ENCODE measurements at places on chromosomes 13 and 19.

DNA sequence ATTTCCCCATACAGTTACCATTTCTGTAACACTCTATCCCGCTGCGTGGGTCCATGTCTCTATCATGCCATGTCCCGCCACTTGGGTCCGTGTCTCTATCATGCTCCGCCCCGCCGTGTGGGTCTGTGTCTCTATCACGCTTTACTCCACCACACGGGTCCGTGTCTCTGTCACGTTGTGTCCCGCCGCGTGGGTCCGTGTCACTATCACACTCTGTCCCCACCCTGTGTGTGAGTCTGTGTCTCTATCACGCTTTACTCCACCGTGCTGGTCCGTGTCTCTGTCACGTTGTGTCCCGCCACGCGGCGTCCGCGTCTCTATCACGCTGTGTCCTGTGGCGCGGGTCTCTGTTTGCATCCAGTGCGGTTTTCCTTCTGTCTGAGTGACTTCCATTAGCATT is 11.6 kb downstream of the ADPRHL1 start:
- no peak for DNase-seq

DNA sequence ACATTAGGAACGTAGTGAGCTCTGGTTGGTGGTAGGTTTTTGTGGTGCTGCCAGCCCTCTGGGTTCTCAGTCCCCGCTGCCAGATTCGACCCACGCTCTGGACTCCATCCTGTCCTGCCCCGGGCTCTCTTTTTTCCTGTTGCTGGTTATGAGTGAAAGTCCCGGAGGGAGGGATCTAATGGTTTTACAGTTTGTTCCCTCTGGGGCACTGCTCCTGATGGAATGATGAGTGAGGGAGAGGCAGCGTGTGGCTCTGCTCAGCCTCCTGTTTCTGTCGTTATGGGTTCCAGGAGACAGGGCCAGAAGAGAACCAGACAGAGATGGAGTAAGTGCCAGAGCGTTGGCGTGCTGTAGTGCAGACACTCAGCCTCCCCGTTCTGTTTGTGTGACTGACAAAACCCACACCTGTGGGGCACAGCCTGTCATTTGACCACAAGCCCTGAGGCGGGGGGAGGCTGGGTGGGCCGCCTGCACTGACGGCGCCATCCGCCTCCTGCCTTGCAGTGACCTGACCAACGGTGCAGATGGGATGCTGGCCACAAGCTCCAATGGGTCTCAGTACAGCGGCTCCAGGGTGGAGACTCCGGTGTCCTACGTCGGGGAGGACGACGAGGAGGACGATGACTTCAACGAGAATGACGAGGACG is 18.3 kb downstream of the ATP4B start:
- no peak for DNase-seq

DNA sequence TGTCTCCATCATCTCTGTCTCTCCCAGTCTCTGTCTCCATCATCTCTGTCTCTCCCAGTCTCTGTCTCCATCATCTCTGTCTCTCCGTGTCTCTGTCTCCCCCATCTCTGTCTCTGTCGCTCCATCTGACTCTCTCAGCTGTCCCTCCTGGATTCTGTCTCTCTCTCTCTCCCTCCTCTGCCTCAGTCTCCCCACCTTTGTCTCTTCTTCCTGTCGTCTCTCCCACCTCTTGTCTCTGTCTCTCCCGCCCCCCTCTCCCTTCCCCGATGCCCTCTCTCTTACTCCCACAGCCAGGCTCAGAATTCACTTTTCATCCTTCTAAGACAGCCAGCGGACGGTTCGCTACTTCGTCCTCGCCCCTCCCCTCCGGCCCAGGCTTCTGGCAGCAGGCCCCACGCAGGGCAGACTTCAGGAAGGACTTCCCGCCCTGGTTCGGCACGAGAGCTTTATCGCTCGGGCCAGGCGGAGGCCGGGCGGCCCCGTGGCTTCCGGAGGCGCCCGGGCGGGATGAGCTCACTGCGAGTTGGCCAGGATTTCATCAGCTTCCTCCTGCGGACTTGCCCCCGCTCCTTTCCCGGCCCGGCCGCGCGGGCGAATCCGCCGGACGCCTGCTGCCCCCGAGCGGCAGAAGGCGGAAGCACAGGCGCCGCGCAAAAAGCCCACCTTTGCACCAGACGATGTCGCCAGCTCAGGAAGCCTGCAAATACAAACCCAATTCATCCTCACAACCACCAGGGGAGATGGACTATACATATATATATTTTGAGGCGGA is 12.4 kb upstream of the CCDC9 start:
- peak; percentile 92 for DNase-seq

DNA sequence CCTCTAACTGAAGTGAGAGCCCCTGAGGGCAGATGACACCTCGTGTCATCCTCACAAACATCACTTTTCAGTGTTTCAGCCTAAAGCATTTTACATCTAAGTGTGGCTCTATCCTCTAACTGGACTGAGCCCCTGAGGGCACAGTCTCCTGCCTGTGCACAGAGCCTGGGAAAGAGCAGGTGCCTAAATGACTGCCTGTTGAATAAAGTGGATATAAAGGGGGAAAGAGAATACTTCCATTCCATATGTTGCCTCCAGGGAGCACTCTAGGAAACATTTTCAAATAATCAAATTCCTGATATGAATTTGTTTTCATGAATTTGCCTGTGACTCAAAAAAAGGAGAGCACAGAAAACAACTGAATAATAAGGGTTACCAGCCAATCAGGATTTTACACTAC is 32.2 kb downstream of the CNMD start:
- no peak for DNase-seq

DNA sequence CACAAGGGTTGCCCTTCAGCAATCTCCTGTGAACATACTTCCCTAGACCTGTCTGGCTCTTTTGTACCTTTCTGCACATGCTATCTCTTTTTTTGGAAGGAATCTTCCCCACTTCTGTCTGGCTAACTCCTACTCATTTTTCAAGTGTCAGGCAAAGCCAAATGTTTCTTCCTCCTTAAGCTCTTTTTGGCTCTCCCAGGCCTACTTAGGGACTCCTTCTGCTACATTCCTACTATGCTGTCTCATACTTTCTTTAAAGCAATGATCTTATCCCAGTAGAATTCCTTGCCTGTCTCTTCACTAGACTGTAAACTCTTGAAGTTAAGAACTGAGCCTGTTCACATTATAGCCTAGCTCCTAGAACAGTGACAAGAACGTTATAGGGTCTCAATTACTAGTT is 114.9 kb upstream of the WASF3 start:
- DNase-seq: peak; percentile 43

- no peak for DNase-seq
Measured at GRCh38 chr13:110448677-110449076, 112.8 kb downstream of the RAB20 start.

- peak; percentile 53 for DNase-seq
Measured at GRCh38 chr19:41223431-41224234, 4.6 kb downstream of the AXL start.

GRCh38 chr19:19740755-19741154 is 7.8 kb upstream of the ZNF14 start:
- no peak for DNase-seq

GRCh38 chr13:49516467-49516866 is 20.7 kb downstream of the PHF11 start:
- DNase-seq: no peak

DNA sequence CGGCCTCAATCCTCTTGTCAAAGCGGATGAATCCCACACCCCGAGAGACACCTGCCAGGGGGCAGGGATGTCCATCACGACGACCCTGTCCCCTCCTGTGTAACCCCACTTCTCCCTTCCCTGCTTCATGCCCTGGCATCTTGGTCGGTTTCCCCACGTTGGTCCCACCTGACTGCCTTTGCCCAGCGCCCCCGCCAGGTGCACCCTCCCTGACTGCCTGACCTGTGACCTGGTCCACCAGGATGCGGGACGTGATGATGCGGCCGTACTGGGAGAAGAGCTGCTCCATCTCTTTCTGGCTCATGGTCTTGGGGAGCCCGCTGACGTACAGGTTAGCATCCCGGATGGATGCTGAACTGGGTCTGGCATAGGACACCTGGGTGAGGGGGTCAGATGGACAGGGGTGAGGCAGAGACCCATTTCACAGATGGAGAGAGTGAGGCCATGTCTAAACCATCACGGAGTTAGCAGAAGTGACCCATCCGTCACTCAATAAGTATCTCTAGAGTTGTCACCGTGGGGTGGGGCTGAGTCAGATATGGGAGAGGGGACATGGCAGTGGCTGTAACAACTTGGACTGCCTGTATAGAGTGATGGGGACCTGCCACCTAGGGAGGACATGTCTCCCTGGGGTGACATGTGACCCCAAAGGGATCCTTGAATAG is 22.5 kb downstream of the ELAVL3 start:
- DNase-seq: no peak

DNA sequence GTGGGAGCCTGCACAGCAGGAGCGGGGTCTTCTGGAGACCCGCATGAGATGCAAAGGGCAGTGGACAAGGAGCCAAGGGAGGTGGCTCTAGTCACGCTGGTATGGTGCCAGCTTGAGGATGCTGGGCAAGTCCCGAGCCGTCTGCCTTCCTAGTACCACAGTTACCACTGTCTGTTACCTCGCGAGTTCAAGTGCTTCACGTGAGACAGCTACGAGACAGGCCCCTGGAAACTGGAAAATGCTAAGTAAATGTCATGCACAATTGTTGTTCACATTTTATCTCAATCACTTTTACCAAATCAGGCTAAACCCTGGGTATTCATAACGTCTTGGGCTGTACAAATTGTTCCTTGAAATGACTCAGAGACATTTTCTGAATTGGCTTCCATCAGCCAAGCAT is 155.7 kb downstream of the TNFRSF19 start:
- DNase-seq: no peak

GRCh38 chr19:10831987-10832938 is 3.7 kb downstream of the TMED1 start:
- DNase-seq: no peak

GRCh38 chr13:33152389-33152788 is 133.2 kb downstream of the STARD13 start:
- DNase-seq: no peak

- DNase-seq: no peak
Measured at GRCh38 chr13:105602956-105603670, 932.3 kb downstream of the EFNB2 start.

DNA sequence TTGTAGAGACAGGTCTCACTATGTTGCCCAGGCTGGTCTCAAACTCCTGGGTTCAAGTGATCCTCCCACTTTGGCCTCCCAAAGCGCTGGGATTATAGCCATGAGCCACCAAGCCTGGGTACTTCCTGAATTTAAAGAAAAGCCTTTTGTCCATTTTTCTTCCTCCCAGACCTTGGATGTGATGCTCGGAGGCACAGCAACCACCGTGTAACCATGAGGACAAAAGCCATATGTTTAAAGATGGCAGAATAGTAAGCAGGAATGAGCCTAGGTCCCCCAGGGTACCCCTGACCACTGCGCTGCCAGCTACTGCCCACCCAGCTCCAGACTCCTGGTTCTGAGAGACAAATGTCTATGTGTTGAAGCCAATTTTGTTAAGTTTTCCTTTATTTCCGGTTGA is 31.1 kb downstream of the ZC3H4 start:
- DNase-seq: no peak

GRCh38 chr19:1136201-1136600 is 32.4 kb downstream of the GPX4 start:
- DNase-seq: no peak

DNA sequence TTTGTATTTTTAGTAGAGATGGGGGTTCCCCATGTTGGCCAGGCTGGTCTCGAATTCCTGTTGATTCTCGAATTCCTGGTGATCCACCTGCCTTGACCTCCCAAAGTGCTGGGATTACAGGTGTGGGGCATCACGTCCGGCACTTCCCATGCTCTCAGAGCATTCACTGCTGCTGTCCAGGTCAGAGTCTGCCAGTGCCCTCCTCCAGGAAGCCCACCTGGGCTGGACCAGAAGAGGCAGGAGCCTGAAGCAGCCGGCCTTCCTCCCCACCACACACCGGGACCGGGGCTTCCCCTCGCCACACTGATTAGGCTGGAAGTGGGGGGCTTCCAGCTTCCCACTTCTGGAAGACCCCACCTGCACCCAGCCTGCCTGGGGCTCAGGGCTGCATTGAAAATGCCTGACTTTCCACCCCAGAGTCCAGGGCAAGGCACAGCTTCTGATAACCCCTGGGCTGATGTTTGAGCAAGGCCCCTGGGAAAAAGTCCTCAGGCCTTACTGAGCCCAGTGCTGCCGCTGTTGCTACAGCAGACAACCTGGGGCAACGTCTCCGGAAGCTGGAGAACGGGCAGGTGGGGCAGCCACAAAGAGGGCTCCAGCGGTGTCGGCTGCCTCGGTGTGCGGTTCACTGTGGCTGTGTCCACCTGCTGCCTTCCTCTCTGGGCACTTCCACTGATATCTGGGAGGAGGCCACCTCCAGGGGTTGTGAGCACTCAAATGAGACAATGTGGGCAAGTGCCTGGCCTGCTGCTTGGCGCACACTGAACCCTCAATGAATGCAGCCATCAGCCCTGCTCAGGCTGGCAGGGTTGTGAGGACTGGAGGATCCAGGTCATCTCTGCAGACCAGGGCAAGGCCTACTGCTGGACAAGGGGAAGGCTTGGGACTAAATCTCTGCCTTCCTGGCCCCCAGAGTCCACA is 22.6 kb downstream of the CEBPA start:
- DNase-seq: no peak

GRCh38 chr13:112902101-112902651 is 66.8 kb upstream of the MCF2L start:
- DNase-seq: no peak

DNA sequence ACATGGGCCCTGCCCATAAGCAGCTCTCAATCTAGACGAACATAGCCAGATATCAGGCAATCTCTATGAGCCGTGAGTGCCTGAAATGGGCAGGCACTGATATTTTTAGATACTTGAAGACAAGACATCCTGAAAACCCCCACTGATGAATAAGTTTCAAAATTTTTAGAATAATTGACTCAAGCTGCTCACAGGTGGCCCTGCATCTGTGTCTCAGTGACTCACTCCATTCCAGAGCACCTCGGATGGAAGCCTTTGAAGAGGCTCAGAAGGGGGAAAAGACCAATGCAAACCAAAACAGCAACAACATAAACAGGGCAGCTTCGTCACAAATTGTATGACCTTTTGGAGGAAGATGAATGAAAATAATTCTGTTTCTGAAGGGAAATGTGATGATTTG is 42.8 kb upstream of the SLC46A3 start:
- DNase-seq: no peak

GRCh38 chr13:99860745-99861144 is 110.8 kb downstream of the ZIC5 start:
- DNase-seq: no peak

DNA sequence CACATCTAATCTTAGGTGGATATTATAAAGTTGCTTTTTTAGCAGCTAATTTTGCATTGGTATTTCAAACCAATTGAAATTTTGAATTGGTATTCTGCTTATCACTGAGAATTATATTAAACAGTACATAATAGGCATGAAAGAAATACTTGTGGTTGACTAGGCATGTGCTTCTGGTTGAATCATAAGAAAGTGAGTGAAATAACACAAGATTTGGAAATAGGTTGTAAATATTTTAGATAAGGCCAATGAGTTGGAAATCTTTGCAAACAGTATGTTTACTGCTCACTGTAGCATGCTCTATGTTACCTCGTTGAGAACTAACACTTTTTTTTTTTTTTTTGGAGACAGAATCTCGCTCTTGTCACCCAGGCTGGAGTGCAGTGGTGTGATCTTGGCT is 66.8 kb upstream of the RFC3 start:
- DNase-seq: peak; percentile 12

DNA sequence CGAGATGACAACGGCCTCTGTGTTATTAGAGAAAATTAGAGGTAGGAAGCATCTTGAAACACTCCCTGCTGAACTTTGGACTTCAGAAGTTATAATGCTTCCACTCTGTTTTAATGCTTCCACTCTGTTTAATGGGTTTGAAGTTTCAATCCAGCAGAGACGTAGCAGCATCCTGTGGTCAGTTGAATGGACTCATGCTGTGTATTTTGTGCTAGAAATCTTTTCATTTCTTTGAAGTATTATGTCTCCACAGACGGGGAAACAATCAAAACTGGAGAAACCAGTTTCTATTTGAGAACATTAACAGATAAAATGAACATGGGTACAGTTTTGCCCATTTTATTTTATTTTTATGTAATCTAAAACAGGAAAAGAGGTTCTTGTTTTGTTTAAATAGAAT is 1736.2 kb downstream of the SLITRK5 start:
- no peak for DNase-seq

Data from stromal cell of bone marrow (primary cell).